ENCODE measurements at places on chromosomes 4 and X.

GRCh38 chr4:78652282-78652876, 100.8 kb downstream of the ANXA3 start:
- DNase-seq: no peak

GRCh38 chrX:103847174-103847870, 15.3 kb upstream of the RAB9B start:
- no peak for DNase-seq

DNA sequence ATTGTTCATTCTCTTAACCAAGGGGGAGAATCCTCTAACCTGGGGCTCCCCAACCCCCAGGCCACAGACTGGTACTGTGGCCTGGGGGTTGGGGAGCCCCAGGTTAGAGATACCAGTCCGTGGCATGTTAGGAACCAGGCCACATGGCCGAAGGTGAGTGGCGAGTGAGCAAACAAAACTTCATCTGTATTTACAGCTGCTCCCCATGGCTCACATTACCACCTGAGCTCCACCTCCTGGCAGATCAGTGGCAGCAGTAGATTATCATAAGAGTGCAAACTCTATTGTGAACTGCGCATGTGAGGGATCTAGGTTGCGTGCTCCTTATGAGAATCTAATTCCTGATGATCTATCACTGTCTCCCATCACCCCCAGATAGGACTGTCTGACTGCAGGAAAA, 957.2 kb upstream of the PRKX start:
- DNase-seq: no peak

DNA sequence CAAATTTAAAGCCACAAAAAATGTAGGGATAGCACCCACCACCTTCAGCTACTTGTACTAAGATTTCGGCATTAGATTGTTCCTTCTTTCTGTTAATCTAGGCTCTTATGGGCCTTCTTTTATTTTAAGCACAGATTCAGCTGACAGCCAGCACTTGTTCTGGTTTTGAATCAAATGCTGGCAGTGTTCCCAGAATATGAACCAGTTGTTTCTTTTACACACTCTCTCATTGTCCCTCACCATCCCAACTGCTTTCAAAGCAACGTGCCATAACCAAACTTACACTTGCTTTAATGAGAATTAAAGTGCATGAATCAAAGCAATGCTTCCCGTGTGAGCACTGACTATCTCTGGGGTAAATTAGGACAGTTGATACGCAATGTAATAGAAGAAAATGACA, 744.5 kb upstream of the FAM241A start:
- no peak for DNase-seq

GRCh38 chr4:173424899-173425805, 26.2 kb upstream of the SCRG1 start:
- DNase-seq: no peak

DNA sequence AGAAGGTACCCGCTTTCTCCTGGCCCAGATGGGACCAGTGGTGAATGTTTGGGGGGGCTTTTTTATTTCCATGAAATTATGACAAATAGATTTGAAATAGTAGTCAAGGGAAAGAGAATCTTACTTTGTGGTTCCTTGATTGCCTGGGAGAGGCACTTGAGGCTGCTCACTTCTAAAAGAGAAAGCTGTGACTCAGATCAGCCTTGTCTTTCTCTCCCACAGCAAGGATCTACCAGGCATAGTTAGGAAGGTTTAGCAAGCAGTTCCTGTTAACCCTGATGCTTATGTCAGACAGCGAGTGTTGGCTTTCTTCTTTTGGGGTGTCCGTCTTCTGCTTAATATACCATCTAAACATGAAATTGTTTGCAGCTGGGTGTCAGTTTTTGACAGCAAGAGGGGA, 114.5 kb downstream of the TSPAN7 start:
- no peak for DNase-seq

DNA sequence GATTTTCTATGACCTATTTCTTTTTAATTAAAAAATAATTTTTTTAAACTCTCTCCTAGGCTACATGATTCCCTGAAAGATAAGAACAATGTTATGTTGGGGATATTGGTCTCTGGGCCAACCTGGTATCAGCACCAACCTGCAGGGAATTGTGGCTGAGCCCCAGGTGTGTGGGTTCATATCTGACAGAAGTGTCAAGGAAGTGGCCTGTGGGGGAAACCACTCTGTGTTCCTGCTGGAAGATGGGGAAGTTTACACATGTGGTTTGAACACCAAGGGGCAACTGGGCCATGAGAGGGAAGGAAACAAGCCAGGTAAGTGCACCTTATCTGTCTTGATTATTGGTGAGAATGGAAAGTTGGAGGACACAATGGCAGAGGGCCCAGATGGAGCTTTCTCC, 13.5 kb downstream of the HERC3 start:
- no peak for DNase-seq

DNA sequence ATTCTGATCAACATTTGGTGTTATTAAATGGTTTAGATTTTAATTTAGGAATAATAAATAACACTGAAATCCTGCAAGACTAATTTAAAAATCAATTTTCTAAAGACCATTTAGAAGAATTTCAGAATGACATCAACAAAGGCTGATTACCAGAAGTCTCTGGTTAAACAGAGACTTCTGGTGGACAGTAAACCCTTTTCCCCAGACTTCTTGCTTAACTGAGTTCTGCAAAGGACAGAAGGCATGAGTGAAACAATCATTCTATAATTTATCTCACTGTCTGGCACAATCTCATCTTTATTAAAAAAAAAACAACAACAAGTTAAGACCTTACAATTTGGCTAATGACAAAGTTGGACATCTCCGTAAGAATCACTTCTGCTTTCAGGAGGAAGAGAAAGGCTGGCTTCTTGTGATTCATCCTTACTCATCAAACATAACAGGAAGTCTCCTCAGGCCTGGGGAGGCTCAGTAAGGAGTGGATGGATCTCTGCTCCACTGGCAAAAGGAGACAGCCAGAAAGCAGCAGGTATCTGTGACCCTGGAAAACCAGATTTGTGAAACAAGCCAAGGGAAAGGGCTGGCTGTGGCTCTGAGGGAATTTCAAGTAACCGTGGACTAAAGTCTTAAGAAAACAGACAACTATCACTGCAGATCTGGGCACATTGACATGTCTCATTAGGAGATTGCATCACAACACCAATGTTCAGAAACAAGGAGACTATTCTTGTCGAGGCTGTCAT, 908 bp upstream of the TLR6 start:
- no peak for DNase-seq

DNA sequence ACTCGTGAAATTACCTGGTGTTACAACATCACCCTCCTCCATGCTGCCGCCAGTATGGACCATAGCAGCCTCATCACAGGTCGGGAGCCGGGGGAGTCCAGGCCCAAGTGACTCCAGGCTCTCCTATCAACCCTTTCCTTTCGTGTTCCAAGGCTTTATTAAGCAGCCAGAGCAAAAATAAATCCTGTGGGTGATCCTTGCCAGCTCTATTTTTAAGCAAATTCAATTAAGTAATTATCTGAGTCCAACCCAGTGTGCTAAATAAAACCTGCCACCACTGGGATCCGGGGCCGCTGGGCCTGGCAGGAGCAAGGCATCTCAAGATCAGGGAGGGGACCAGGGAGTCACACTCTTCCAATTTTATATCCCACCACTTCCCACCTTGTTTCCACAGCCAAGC, 80.7 kb upstream of the PRPS1 start:
- DNase-seq: no peak

DNA sequence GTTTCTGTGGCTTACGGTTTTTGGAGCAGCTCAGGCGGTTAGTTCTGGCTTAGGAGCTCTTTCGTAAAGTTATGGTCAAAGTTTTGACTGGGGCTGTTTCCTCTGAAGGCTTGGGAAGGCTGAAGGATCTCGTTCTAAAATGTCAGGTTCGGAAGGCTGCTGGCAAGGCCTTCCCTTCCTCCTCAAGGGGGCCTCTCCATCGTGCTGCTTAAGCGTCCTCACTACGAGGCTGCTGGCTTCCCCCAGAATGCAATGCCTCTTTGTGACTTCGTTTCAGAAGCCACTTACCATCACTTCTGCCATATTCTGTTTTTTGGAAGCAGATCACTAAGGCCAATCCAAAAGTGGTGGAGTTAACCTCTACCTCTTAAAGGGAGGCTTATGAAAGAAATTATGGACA, 1196.4 kb upstream of the TENM3 start:
- DNase-seq: no peak

- DNase-seq: no peak
Measured at GRCh38 chr4:38333219-38333618, 330.8 kb upstream of the KLF3 start.

DNA sequence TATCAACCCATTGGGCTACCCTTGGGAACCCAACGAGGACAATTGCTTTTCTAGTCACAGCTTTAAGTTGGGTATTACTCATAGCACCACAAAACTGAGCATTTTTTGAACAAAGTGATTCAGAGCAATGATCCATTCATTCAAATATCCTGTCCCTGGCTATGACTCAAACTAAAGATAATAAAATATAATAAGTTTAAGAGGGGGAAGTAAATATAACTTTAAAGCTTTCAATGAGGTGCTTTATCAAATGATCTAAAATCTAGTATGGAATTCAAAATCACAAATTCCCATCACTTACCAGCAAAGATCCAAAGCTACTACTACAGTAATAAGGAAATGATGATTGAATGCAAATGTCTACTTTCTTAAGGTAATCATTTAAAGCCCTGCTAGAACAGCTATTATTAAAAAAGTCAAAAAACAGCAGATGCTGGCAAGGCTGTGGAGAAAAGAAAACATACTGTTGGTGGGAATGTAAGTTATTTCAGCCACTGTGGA, 39.8 kb upstream of the S100G start:
- no peak for DNase-seq

GRCh38 chrX:18955676-18956075, 28.2 kb downstream of the PHKA2 start:
- DNase-seq: no peak

- no peak for DNase-seq
Measured at GRCh38 chrX:79081895-79082512, 62.5 kb upstream of the GPR174 start.

- DNase-seq: no peak
Measured at GRCh38 chr4:113637363-113637762, 124.2 kb downstream of the CAMK2D start.

DNA sequence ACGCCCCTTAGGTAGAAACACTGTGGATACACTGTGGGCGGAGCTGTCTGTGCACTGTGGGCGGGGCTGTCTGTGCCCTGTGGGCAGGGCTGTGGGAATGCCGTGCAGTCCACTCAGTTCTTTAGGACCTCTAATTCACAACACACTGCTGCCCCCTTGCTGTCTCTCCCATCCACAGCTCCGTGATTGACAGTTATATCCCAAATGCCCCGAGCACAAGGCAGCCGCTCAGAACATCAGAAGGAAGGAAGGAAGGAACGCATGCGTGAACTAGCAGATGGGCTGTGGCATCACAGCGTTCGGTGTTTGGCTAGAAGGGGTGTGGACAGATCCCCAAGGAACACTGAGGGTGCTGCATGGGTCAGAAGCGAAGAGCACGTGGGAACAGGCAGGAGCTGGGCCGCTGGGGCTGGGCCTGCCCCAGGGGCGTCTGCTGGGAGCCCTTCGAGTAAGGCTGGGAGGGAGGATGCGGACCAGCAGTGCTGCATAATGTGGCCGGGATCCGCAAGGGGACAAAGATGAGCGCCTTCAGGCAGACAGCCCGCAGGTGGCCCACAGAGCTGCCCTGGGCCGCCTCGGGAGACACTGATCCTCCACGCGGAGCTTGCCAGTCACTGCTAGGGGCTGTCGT, 29.8 kb downstream of the ACOX3 start:
- DNase-seq: no peak

GRCh38 chr4:96183611-96184010, 343.7 kb downstream of the PDHA2 start:
- no peak for DNase-seq

GRCh38 chr4:128285085-128285997, 2.3 kb downstream of the PGRMC2 start:
- DNase-seq: no peak

DNA sequence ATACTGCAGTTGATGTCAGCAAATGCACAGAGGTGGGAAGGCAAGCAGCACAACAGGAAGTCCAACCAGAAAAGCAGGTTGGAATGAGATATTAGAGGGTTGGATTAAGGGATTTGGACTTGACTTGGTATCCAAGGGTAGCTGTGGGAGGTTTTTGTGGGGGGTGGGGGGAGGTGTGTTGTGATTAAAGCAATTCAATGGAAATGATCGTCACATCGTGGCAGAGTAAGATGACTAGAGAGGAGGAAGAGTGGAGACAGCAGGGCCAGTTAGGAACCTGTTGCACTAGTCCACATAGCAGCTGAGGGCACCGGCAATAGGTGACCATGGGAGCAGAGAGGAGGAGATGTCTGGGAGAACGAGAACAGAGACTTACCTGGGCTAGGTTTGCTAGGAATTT, 2.4 kb downstream of the SLC25A43 start:
- no peak for DNase-seq

DNA sequence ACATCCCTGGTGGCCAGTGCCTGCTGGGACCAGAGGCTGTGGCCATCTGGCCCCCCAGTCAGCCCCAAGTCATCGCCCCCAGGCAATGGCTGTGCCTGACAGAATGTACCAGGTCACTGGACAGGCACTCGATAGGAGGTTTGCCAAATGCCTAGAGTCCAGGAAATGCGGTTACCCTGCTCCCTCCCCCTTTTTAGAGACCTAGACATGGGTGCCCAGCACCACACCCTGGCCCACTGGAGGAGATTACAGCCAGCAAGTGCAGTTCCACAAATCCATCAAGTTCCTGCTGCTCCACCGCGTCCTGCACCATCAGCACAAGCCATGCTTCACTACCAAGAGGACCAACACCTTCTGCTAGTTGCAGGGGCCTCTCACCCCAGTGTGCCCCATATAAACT, 16.2 kb upstream of the ZFX start:
- DNase-seq: no peak

GRCh38 chr4:13084210-13084609, 399.9 kb downstream of the RAB28 start:
- DNase-seq: no peak

GRCh38 chrX:29902004-29902403, 313.4 kb upstream of the MAGEB2 start:
- DNase-seq: no peak

Measured in activated CD4-positive, alpha-beta T cell treated with anti-CD3 and anti-CD28 coated beads, Interleukin-2, amount 50 U/mL, for 24 hours (primary cell).